ENCODE measurements at places on chromosomes 5 and 9. TPM values are rescaled to one million over a fixed set of nuclear protein-coding genes. Genes with fewer than 3 reads are reported as not detected.

- DNase-seq: peak; percentile 79
Measured at GRCh38 chr9:34254141-34254913, 74.7 kb downstream of the KIF24 start.

GRCh38 chr5:125262782-125263181 lies 516.3 kb upstream of the ZNF608 start:
- peak; percentile 47 for DNase-seq

DNA sequence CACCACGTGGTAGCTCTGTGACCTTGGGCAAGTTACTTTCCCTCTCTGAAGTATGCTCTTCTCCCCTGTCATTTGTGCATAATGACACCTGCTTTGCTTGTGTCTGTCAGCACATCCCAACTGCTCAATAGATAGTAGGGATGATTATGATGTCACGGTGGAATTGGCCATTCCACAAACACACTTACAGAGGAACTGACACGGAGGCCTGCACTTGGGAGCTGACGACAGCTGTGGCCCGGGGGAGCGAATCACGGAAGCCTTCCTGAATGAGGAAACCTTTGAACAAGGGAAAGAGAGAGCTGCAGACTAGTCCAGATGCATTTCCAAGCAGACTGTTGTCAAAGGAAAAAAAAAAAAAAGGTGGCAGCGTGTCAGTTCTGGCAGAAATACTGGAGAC lies 21.0 kb downstream of the TLX3 start:
- DNase-seq: no peak

DNA sequence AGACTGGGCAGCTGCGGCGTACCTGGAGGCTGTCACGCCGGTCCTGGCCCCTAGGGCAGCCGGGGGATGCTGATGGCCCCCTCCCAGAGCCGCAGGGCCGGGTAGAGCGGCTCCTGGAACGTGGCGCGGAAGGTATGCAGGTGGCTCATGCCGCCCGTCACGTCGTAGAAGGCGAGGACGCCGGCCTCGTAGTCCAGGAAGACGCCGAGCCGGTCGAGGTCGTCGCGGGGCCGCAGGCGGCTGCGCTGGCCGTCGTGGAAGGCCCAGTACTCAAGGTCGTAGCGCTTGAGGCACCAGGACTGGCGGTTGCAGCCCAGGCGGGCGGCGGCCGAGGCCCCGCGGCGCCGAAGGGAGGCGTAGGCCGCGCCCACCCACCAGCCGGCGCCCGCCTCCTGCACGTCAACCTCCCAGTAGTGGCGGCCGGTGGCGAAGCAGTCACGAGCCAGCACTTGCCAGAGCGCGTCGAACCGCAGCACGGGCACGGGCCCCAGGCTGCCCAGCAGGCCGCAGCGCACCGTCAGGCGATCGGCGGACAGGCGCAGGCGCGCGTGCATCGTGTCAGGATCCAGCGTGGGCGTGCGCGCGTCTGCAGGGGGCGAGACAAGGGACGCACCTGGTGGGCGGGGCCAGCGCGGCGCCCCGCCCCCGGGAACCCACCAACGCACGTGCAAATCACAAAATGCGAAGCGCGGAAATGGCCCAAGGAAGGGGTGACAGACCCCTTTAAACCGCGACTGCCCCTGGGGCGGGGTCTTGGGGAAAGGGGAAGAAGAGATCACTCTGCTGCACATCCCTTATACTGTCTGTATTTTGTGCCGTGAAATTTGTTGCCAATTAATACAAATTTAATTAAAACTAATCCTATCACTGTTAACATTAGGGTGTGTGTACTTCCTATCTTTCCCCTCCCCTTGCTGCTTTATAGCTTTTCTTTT lies 31.2 kb downstream of the NANS start:
- DNase-seq: peak; percentile 20

The CREB3 gene
- total RNA-seq: 105 TPM

The KLF4 gene
- 1.3 TPM for total RNA-seq

The PLPP7 gene
- 0.54 TPM for total RNA-seq

The CTSV gene
- 0.54 TPM for total RNA-seq

Data from IMR-90 (cell line).